ENCODE measurements at places on chromosomes 1 and 21.

DNA sequence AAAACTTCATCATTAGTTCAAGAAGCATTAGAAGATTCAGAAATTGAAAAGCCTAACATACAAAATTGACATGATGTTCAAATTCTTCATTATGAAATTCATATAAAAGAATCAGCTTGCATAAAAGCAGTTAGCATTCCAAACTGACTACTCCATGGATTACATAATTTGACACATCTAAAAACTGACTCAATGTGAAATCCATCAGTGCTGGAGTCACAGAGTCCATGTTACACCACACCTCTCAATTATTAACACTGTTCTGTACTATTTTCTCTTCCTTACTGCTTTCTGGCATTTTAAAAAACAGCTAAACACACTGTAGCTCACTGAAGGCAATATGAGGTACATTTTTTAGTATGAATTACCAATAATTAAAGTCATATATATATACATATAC is 28.0 kb downstream of the ARHGAP29 start:
- DNase-seq = no peak

DNA sequence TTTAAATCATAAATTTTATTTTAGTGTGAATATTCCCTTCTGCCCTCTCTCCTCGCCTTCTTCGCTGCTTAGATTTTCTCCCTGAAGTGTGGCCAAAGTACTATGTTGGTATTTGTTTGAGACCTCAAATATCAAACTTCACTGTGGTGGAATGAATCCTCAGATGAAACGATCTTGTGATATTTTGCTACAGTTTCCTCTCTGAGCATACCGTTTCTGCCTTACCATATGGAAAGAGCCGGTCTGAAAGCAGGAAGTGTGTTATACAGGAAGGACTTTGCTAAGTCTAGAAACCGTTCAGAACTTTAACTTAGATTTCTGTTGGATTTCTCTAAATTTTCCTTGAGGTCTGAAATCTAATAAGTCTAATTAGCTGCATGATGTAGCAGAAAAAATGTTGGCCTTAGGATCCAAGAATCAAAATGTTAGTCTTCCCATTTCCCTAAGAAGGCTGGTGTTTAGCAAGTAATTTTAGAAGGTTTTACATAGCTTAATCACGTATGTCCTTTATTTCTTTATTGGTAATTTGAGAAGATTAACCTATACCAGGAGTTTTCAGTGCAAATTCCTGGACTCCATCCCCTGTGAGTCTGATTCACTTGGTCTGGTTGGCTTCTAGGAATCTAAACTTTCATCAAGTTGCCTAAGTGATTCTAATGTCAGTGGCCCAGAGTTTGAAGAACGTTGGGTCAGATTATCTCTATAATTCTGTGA is 30.7 kb downstream of the SDCCAG8 start:
- no peak for DNase-seq

DNA sequence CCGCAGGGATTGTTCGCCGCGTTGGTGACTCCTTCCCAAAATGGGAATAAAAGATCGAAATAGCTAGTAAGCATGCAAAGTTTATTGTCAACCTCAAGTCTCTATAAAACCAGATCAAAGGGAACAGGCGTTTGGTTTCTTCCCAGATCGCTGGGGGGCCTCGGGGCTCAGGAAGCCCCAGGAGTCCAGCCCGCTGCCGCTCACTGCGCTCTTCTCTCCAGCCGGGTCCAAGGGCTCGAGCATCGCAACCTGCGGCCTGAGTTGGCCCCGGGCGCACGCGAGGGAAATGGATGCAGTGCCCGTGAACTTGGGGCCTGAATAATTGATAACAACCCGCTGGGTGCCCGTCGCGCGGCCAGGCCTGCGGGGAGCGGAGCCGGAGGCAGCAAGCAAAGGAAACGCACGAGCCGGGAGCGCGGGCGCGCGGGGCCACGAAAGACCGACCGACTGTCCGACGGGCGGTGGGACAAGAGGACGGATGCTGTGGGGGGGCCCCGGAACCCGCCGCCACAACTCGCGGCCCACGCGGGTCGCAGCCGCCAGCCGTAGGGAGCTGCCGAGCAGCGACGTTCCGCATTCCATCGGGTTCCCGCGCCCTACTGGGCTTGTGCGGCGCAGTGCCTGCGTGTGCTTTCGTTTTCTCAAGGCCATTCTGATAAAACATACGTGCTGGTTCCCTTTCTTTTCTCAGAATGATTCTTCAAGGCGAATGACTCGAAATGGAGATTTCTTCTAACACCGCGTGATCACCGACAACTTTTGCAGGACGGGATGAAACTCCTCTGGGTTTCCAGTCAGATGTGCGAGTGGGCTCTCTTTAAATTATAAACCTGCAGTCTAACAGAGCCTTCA is 14.0 kb upstream of the ALX3 start:
- no peak for DNase-seq

DNA sequence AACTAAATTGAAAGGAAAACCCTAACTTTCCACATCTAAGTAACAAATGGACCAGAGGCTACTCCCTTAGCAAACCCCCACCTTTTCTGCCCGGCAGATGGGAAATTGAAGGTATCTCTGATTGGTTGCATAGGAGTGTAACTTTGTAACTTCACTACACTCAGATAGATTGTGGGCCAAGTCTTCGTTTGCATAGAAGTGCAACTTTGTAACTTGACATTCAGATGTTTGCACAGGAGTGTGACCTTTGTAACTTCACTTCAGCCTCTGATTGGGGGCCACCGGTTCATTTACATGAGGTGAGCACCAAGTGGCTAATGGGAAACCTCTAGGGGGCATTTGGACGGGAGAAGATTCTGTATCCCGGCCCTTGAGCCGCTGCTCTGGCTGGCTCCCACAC is 59.4 kb downstream of the C1orf94 start:
- DNase-seq = no peak

DNA sequence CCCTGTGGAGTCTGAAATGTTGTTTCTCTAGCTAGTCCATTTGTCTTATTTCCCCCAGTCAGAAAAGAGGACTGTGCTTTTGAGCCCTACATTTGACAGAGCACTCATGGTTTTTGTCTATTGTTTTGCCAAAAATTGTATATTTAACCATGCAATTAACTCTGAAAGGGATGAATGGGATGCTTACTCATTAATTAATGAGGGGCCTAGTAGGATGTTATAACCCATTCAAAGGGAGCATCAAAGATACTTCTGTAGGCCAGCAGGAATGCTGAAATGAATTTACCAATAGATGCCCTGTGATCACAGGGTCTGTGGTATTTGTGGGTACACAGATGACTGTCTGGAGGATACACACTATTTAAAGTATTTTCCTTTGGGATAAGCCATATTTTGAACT is 147.7 kb downstream of the FCRL5 start:
- DNase-seq = no peak

- DNase-seq = no peak
Measured at GRCh38 chr1:234856845-234857245, 246.9 kb upstream of the IRF2BP2 start.

- DNase-seq = no peak
Measured at GRCh38 chr1:25208561-25209222, 23.6 kb downstream of the SYF2 start.

- DNase-seq = no peak
Measured at GRCh38 chr21:22364163-22364562, 1366.0 kb downstream of the NCAM2 start.

DNA sequence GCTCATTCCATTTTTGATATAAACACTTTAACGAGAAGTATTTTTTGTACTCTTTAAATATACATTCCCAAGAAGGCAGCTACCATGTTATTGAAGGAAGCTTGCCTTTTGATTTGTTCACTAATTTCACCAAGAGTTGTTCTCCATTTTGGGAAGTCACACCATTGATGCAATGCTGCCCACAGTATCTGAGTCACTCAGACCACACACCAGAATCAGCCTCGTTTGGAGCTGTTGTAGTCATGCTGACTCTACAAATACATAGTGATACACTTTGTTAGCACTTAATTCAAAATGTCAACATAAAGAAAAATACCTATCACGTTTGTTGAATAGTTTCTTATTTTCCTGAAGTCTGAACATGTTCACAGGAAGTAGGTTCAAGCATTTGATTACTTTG is 78.7 kb downstream of the PAPPA2 start:
- DNase-seq = no peak

DNA sequence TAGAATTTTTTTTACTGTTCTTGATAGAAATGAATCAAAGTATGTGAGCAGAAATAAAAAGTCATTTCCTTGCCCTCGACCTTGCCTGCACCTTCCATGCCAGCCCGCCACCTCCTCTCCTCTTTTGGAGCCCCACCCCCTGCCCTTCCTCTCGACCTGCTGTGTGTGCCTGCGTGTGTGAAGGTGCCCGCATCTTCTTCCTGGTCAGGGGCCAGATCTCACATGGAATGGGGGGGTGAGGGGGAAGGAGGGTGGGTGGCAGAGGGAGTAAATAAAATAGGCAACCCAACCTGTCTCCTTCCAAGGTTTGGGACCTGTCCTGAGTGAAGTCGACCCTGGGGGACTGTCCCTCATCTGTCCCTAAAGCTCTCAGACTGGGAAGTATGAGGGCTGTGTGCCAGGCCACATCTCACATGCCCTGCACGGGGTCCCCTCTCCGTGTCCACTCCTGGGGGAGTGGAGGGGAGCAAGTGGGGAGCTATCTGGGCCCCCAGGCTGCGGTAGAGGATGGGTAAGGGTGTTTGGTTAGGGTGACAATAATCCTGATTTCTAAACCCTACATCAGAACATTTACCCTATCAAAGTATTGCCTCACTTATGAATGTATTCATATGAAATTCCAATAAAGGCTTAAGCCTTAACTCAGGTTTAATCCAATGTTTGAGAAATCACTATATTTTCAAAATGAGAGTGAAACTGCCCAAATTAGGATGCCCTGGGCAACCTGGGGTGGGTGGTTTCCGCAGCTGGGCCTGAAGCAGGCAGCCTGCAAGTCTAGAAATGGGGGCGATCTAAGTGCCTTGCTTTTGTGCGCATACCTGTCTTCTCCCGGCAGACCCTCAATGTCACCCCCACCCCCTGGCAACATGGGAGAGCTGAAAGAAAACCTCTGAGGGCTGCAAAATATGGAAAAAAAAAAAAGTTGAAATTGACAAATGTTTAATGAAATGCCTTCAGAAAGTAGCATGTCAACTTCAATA is 15.4 kb downstream of the AMPD2 start:
- no peak for DNase-seq
